Lower leg skin (tissue), 4 donors: ENCODE measurements at places on chromosomes 13 and 19.

DNA sequence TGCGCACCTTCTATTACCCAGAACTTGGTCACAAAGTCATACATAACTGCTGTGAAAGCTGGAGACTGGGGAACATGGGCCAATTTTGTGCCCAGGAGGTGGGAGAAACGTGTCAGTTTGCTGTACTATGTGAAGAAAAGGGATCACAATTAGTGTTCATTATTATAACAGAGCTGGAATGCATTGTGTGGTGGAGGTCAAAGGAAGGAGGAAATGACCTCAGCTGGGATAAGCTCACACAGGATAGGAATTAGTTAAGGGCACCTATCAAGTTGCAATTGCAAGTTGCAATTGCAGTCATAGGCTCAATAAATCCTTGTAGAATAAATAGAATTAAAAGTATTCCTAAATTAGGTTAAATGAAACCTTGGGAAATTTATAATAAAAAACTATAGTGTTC is 103.9 kb upstream of the OBI1 start:
- no peak for DNase-seq

GRCh38 chr19:51365965-51366388 is at the start of gene ETFB:
Gene ETFB, minus strand, starts transcription at chr19:51366388. Its CDS starts 62 bp downstream, at chr19:51366326.
- no peak for DNase-seq

GRCh38 chr13:34017231-34017630 is 199.3 kb downstream of the RFC3 start:
- DNase-seq = no peak

DNA sequence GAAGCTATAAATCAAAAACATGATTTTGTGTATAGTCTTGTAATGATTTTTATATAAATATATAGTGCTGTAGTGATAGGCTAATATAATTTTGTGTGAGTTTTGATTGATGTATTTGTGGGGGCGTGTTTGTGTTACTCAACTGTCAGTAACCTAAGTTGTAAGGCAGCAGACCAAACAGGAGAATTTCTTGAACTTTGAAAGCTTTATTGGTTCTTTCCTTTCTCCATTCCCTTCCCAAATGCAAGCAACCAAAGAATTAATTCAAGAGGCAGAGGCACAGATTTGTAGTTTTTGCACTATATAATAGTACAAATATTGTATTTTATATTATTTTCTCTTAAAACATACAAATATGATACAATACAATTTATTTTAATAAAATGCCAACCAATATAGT is 109.6 kb downstream of the FLT1 start:
- no peak for DNase-seq

- no peak for DNase-seq
Observed at GRCh38 chr19:493391-494170, 2.7 kb upstream of the MADCAM1 start.

DNA sequence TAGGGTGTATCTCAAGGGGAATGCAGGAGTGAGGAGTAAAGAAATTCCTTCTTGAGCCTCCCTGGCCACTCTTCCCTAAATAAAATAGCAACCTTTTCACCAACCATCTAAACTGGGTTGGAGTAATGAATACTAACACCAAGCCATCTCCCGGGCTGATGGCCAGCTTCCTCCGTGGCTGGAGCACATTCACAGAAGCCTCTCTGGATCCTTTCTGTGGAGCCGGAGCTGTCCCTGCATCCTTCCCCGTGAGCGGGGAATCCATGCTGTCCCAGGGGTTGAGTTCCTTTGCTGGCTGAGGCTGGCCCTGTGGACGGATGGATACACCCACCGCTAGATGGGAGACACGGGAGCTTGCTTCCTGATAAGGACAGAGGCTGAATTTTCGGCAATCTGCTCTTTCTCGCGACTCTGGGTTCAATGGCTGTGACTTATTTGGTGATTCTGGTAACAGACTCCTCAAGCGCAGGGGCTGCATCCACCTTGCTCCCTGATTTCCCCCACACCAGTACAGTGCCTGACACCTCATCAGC is 370.3 kb downstream of the ZNF536 start:
- no peak for DNase-seq
